ENCODE measurements at places on chromosomes 7 and 10. TPM values are rescaled to one million over a fixed set of nuclear protein-coding genes. Genes with fewer than 3 reads are reported as not detected.

Gene KIF20B
- total RNA-seq = 2.1 TPM

GRCh38 chr7:47406801-47407129, 175.1 kb downstream of the TNS3 start:
- H3K4me1 ChIP-seq = peaks cover 50% of the 10 kb centered on the region
- no peaks in the 10 kb centered on the region for H3K27me3 ChIP-seq
- H3K36me3 ChIP-seq = peaks cover 15% of the 10 kb centered on the region
- H3K27ac ChIP-seq = peak overlapping the region; percentile 47

- no peak for DNase-seq
- H3K4me3 ChIP-seq = no peak overlapping the region
- no peaks in the 10 kb centered on the region for H3K36me3 ChIP-seq
- H3K4me1 ChIP-seq = no peaks in the 10 kb centered on the region
Observed at GRCh38 chr10:84269773-84270172, 24.9 kb downstream of the RGR start.

- H3K4me1 ChIP-seq = no peaks in the 10 kb centered on the region
- H3K4me3 ChIP-seq = no peak overlapping the region
- H3K27me3 ChIP-seq = no peaks in the 10 kb centered on the region
- DNase-seq = no peak
- H3K36me3 ChIP-seq = no peaks in the 10 kb centered on the region
- H3K27ac ChIP-seq = no peak overlapping the region
Observed at GRCh38 chr10:16999665-17000451, 129.8 kb downstream of the CUBN start.

GRCh38 chr10:119343011-119343601, 135.7 kb downstream of the GRK5 start:
- H3K36me3 ChIP-seq = no peaks in the 10 kb centered on the region
- H3K27ac ChIP-seq = no peak overlapping the region
- DNase-seq = no peak
- no peak overlapping the region for H3K4me3 ChIP-seq
